DMS53 (cell line): ENCODE measurements at places on chromosomes 3 and 15.

GRCh38 chr15:70222606-70223005 lies 124.9 kb upstream of the TLE3 start:
- no peak for DNase-seq

GRCh38 chr15:98062869-98063268 lies 102.4 kb downstream of the ARRDC4 start:
- no peak for DNase-seq

GRCh38 chr3:74516019-74516418 lies 98.4 kb downstream of the CNTN3 start:
- no peak for DNase-seq

- peak; percentile 71 for DNase-seq
These were observed 1.3 kb upstream of the ETV5 start for GRCh38 chr3:186109897-186110803.

- DNase-seq = peak; percentile 29
These were observed 112.5 kb downstream of the ADAMTS9 start for GRCh38 chr3:64575211-64575844.

DNA sequence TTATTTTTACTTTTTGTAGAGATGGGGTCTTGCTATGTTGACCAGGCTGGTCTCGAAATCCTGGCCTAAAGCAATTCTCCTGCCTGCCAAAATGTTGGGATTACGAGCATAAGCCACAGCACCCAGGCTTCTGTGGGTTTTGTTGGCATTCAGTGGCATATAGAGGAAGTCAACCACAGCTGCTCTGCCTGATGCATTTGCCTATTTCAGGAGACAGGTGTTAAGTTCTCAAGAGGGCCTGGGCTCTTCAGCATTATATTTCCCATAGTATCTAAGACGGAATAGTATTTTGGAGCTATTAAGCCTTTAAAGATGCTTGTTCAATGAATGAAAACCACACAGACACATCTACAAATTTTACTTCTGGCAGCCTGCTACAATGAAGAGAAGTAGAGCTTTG lies 73.5 kb upstream of the CSPG5 start:
- no peak for DNase-seq

DNA sequence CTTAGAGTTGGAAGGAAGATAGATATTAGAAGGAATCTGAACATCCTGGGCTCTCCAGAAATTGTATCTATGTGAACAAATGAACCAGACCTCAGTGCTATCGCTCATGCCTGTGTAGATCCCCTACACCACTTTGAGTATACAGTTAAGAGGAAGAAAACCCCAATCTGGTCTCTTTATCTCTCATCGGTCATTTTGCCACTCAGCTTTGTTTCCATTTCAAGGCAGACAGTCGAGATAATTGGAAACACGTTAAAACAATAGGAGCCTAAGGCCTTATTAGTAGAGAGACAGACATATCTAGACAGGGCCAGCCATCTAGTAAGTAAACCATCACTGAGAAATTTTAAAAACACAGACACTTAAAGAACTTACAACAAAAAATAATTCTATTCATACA lies 101.6 kb downstream of the MYLK start:
- no peak for DNase-seq

- no peak for DNase-seq
These were observed 400.0 kb downstream of the FOXP1 start for GRCh38 chr3:71183549-71183948.

- DNase-seq = no peak
These were observed 134.7 kb downstream of the THSD4 start for GRCh38 chr15:71249986-71250385.

GRCh38 chr15:52006702-52007340 lies 12.2 kb upstream of the MAPK6 start:
- peak; percentile 12 for DNase-seq

DNA sequence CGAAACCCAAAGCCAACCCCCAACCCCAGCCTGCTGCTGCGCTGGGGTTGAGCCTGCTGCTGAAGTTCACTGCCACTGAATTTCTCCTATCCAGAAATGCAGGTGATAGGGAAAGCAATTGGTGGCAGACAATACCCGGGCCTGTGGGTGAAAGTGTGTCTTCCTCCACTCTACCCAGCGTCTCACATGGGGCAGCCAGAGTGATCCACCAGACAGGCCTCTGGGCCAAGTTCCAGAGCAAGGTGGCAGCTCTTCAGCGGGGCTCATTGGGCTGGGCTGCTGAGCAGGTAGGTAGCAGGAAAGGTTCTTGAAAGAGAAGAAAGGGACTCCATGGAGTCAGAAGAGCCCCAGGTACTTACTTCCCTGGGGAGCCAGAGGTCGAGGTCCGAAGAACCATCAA lies 6.0 kb downstream of the ADCY5 start:
- DNase-seq = no peak

DNA sequence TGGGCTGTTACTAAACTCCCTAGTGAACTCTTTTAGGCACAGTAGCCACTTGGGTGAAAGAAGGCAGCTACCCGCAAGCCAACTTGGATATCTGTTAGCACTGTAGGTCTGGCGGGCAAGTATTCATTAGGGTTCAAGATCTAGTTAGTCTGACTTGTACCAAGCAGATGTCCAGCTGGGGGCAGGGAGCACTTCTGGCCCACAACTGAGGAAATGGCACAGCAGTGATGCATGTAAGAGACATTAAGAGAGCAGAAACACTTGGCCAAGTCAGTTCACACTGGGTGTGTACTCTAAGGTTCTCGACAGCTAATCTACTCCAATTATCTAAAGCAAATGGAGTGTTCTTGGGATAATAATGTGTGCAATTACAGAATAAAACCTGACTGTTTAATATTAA lies 131.7 kb downstream of the CTNNB1 start:
- DNase-seq = no peak

GRCh38 chr15:77637851-77638692 lies 5.4 kb upstream of the LINGO1 start:
- no peak for DNase-seq

GRCh38 chr3:124282751-124283651 lies 291.1 kb upstream of the ROPN1 start:
- no peak for DNase-seq

- DNase-seq = peak; percentile 39
These were observed 2.9 kb upstream of the MKRN2 start for GRCh38 chr3:12553921-12554391.

- no peak for DNase-seq
These were observed 131.1 kb downstream of the ATP8B4 start for GRCh38 chr15:49987896-49988295.

DNA sequence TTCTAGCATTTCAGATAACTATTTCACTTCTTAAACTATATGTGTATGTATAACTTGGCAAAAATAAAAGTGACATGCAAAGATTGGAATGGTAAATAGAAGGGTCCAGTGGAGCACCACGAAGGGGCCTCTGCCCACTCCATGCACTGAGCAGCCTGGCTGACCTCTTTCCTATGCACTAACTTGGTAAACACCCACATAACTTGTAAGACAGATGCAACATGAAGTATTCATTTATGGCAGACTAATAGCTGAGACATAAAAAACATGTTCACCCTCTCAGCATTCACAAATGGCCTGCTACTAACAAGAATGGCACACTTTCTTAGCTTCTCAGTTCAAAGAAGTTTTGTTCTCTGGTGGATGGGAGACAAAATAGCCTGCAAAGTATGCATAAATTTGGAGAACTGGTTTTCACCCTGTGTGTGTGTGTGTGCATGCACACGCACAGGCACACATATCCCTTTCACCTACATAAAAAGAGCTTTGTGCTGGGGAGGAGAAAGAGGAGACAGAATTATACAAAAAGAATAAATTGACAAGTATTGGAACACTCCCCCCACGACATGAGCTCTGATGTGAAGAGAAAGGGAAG lies 26.5 kb upstream of the RYK start:
- no peak for DNase-seq

DNA sequence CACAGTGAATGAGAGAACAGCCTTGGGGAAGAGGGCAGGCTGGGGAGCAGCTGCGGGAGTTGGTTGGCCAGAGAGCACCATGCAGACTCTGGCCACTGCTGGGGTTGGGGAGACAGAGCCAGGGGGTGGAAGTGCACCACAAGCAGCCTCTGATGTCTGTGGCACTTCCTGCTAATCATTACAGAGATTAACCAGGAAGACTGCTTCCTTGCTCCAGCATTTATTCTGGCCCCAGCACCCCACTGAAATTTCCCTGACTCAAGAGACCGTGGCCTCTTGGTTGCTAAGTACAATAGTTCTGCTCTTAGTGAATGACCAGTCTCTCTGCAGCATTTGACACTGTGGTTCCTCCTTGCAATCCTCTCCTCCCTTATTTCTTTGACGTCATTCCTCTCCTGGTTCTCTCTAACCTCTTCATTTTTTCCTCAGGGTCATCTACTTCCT lies 266.2 kb upstream of the ROPN1 start:
- peak; percentile 9 for DNase-seq

DNA sequence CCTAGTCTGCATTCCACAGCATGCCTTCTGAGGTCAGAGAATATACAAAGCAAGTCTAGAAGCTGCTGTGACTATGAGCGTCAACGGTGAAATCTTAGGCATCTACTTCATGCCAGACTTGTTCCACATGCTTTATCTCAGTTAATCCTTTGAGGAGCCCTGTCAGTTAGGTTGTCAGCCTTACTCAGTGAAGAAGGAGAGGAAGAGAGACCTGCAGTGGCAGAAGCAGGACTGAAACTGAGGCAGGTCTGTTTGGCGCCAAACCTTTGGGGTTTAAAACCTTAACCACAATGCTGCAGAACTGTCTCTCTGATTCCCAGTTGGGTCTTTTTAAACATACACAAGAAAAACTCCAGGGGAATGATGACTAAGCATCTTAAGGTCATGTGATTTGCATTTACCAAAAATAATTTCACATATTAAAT lies 139.0 kb upstream of the LIPC start:
- no peak for DNase-seq

GRCh38 chr3:119790369-119790768 lies 8.5 kb downstream of the NR1I2 start:
- no peak for DNase-seq

DNA sequence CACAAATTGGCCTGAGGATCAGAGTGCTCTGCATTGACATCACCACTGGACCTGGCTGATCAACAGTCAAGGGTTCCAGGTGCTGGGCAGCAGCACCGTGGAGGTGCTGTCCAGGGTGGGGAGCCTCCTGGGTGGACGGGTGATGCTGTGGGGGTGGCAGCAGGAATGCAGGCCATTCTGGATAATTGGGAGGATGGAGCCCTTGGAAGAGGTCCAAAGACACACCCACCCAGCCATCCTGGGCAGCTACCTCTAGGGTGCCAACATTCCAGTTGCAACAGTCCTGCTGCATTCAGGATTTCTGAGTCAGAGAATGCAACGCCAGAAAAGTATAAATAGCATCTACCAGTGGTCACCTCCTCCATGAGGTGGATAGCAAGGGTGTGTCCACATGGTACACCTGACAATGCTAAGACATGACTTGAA lies 26.8 kb downstream of the STARD5 start:
- DNase-seq = no peak

GRCh38 chr3:42264399-42265058 lies 1.5 kb downstream of the CCK start:
- peak; percentile 85 for DNase-seq

GRCh38 chr3:125120379-125121122 lies 64.8 kb upstream of the HEG1 start:
- no peak for DNase-seq

GRCh38 chr15:62269504-62269903 lies 104.4 kb upstream of the C2CD4B start:
- peak; percentile 29 for DNase-seq

- no peak for DNase-seq
These were observed 487.2 kb upstream of the ATP11B start for GRCh38 chr3:182305881-182306665.

DNA sequence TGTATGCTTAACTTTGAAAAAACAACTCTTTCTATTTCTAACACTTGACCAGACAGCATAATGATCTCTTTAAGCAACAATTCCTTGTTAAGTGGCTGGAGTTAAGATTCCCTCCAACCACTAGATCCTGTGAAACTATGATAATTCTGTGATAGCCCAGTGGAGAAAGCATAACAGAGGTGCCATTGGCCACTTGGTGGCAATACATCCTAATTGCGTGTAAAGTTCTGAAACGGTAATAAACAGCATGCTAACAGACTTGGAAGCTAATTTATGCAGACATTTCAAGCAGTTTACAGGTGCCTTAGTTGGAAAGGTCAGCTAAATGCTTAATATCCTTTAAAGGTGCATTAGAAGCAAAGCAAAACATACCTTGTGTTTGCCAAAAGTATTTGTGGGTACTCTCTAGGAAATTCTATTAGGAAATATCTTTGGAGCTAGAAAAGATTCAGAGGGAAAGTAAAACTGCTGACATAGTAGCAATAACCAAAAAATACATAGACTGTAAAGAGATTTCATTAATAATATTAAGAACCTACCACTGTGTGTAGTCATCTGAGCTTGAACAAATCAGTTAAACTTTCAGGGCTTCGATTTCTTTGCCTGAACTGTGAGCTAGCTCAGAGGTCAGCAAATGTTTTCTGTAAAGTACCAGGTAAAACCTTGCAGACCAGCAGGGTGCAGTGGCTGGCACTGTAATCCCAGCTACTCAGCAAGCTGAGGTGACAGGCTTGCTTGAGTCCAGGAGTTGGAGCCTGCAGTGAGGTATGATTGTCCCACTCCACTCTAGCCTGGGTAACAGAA lies 19.0 kb upstream of the CSTA start:
- peak; percentile 64 for DNase-seq

DNA sequence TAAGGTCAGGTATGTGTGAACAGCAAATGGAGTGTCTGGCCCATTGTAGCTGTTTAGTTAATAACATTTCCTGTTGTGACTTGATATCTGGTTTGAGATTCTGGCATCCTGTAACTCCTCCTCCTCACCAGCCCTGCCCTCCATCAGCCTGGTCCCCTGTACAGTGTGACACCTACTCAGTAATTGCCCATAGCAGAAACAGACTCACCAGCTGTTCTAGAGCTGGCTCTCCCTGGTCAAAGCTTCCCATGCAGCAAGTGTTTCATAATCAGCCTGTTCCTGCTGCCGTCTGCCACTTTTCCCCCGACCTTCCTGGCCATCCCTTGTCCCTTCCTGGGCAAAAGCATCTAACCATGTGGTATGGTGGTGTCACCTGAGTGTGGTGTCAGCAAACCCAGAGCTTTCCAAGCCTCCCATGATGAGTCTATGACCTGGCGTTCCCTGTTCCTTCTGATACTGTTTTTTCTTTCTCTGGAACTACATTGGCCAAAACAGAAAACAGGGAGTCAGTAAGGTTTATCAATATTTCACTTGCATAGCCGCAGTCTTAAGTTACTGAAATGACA lies 55.4 kb downstream of the B3GALNT1 start:
- no peak for DNase-seq

DNA sequence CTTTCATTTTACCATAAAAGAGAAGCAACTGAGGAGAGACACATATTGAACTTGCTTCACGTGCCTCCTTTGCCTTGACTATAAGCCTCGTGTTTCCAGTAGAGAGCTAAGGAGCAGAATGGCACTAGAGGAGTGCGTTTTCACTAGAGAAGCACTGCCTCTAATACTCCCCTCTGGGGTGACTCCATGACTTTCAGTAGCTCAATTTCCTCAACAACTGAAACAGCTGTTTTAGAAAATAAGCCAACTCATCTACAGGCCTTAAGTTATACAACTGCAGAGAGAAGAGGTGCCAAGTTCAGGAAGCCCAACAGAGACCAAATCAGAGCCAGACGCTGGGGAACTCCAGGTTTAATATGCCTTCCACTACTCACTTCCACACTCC lies 1.9 kb downstream of the UBP1 start:
- DNase-seq = no peak

GRCh38 chr3:197010556-197011351 lies 18.9 kb downstream of the MELTF start:
- no peak for DNase-seq

GRCh38 chr15:30990036-30990435 lies 1.4 kb downstream of the MTMR10 start:
- no peak for DNase-seq
